ENCODE measurements at places on chromosomes 11 and 22.

DNA sequence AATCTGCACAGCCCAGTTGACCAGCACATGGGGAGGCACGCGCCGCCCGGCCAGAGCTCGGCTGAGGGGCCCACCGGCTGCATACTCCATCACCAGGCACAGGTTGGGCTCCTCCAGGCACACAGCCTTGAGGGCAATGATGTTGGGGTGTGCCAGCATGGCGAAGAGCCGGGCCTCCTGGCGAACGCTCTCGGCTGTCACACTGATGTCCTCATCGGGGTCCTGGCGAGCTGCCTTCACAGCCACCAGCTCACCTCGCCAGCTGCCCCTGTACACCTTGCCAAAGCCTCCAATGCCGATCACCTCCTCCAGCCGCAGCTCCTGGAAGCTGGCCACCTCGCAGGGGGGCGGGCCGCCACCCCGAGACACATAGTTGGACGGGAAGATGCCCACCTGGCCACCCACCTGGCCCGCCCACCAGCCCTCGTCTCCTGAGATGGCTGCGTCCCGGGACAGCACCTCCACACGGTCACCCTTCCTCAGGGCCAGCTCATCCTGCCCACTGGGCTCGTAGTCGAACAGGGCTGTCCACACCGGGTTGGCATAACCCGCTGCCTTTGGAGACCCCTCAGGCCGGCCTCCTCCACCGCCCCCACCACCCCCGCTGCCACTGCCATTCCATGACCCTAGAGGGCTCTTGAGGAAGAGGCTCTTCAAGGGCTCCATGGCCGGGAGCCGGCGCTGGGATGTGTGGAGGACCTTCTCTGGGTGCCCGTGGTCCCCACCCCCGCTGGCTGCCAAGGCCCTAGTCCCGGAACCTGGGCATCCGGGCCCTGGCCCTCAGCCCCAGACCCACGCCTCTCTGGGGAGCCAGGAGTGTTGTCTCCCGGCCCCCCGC lies 711 bp downstream of the MAP3K11 start:
- DNase-seq: no peak

GRCh38 chr11:44192462-44193100 lies 97.1 kb downstream of the EXT2 start:
- no peak for DNase-seq

DNA sequence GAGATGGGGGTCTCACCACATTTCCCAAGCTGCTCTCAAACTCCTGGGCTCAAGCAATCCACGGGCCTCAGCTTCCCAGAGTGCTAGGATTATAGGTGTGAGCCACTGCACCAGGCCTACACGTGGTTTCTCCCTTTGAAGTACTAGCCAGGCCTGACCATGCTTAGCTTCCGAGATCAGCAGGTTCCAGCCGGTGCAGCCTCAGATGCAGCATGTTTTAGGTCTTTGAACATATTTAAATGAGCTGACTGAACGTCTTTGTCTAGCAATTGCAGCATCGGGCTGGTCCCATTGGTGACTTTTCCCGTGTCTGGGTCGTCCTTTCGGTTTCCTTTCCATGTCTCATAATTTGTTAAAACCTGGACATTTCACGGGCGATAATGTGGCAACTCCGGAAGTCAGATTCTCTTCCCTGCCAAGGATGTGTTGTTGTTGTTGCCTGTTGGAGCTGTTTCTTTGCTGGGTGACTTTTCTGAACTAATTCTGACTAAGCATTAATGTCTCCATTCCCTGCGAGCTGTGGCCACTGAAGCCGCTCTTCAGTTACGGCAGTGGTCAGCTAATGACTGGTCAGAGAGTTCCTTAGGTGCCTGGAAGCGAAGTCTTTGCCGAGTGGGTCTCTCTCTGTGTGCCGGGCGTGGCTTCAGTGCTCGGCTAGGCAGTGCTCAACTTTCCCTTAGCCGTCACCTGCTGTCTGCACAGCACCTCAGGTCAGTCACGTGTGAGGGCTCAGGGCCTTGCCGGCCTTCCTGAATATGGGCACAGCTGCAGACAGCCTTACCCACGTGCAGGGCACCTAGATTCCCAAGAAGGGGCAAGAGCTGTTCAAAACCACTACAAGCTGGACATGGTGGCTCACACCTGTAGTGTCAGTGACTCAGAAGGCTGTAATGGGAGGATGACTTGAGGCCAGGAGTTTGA lies 3.8 kb upstream of the CYP2D6 start:
- DNase-seq: no peak

DNA sequence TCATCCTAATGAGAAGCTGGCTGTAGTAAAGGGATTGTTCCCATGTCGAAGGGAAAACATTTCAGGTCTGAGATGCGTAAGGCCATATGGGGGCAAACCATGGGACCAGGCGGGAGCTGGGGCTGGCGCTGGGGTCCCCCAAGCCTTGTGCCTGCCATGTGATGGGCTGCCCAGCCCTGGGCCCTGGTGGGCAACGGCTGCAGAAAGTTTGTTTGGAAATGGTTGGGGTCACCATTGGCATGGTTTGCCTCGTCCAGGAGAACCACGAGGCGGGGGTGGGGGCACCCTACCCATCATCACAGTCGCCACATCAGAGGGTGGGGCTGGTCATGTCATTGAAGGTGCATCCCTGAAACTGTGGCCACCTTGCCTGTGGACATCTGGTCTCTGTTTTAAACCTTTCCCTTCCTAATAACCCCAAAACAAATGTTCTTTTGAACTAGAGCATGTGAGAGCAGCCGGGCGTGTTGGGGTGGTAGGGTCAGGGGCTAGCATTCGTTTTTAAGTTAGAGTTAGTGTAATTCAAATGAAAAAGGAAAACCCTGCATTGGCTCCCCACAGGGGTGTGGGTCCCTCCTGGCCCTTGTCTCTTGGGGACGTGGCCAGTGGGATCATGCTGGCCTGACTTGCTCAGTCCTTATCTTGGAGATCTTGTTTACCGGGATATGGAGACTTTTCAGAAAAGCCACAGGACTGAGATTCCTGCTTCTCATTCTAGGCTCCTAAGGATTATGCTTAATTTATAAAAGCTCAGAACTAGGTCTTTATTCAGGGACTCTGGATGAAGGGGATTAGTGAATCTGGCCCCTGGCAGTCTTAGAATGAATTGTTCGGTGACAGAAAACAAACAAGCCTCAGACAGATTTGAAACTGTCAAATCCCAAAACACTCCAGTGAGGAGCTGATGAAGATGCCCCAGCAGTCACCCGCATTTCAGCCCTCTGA lies 98.5 kb downstream of the CTTN start:
- no peak for DNase-seq

DNA sequence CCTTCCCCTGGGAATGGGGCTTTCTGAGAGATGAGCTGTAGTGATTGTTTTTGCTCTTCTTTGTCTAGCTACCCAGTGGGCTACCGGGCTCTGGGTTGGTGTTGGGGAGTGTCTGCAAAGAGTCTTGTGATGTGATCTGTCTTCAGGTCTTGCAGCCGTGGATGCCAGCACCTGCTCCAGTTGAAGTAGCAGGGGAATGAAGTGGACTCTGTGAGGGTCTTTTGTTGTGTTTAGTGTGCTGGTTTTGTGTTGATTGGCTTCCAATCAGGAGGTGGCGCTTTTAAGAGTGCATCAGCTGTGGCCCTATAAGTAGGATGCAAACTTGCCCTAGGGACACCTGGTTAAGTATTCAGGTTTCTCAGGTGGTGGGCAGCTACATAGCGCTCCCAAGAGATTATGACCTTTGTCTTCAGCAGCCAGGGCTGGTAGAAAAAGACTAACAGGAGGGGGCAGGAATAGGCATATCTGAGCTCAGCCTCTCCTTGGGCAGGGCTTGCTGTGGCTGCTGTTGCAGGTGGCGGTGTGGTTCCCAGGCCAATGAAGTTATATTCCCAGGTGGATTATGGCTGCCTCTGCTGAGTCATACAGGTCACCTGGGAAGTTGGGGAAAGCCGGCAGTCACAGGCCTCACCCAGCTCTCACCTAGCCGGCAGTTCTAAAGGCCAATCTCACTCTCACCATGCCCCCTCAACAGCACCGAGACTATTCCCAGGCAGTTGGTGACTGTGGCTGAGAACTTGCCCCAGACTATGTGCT lies 315.7 kb upstream of the C11orf87 start:
- DNase-seq: no peak

GRCh38 chr11:22331771-22332170 lies 6.4 kb upstream of the SLC17A6 start:
- DNase-seq: no peak

GRCh38 chr11:15665368-15665871 lies 550.7 kb downstream of the INSC start:
- no peak for DNase-seq

DNA sequence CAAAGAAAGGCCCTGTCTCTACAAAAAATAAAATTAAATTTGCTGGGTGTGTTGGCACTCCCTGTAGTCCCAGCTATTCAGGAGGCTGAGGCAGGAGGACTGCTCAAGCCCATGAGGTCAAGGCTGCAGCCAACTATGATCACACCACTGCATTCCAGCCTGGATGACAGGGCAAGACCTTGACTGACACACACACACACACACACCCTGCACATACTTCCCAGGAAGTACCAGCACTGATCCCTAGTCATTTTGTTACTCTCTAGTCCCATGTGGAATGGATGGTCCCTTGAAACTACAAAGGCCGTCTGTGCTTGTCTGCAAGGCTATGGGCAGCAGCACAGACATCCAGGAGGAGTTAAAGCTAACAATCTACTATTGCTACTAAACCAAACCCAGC lies 59.7 kb upstream of the CYP2D6 start:
- DNase-seq: no peak

DNA sequence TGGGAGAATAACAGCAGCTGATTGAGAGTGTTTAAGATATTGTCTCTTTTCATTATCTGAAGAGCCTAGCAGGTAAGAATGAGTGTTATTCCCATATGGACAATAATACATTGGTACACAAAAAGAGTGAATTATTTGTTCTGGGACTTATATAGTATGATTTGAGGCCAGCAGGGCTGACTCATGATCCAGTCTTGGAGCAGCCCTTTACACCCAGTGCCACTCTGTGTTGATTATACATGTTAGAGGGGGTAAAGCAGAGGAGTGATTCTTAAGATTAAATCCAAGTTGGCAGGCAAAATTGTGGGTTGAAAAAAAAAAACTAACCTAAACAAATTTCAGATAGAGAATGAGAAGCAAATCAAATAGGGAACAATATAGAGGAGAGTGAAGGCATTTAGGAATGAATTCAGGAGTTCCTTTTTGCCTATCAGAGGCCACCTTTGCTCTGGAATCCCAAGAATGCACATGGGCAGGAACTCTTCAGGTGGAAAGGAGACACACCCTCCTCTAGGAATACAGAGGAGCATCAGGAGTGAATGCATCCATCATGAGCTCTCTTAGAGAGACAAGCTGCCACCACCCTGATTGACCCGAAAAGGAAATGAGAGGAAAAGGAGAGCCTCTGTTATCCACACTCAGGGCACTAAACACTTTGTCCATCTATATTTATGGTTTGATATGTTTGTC lies 19.2 kb upstream of the MRGPRX1 start:
- DNase-seq: no peak

- DNase-seq: no peak
Measured at GRCh38 chr11:70699294-70700221, 301.2 kb downstream of the CTTN start.

GRCh38 chr11:37532271-37532670 lies 934.2 kb upstream of the RAG2 start:
- no peak for DNase-seq

DNA sequence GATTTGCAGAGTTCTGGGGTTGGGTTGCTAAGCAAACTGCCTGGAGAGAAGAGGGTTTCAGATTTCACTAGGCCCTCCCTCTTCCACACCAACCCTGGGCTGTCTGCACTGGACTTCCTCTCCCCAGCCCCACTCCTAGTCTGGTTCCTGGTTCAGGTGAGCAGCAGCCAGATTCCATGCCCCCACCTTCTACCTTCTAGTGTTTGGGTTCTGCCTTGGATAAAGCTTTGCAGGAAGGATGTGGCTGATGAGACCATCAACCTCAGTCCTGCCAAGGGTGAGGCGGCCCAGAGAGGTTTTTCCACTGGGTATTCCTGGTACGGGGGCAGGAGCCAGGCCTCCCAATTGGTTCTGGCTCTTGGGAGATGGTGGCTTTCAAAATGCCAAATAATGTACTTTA lies 68.3 kb downstream of the BCR start:
- no peak for DNase-seq

DNA sequence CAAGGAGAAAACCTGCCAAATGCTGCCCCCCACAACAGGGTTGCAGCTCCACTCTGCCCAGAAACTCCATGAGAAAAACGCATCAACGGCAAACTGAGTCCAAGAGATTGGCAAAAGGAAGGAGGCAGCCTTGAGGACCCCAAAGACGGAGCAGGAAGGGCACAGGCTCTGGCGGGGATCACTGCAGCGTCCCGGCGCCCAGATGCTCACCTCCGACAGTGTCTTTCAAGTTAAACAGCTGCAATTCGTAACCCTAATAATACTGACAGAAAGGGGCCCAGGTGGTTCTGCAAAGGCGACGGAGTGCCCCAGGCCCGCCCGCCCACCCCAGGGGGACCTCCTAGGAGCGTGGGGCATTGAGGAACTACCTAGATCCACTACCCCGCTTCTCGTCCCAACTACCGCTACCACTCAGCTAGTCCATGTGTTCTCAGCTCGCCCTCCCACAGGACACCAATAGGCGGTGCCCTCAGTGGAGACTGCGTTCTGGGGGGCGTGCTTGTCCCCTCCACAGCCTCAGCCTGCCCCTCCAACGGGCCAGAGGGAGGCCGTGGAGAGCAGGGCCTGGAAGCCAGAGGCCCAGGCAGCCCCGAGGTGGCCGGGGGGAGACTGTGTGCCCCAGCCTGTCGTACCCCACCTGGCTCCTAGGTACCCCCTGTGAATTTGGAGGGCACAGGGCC lies 127.4 kb downstream of the PHF21B start:
- no peak for DNase-seq

- DNase-seq: no peak
Measured at GRCh38 chr11:46612326-46612725, 4.7 kb downstream of the HARBI1 start.

DNA sequence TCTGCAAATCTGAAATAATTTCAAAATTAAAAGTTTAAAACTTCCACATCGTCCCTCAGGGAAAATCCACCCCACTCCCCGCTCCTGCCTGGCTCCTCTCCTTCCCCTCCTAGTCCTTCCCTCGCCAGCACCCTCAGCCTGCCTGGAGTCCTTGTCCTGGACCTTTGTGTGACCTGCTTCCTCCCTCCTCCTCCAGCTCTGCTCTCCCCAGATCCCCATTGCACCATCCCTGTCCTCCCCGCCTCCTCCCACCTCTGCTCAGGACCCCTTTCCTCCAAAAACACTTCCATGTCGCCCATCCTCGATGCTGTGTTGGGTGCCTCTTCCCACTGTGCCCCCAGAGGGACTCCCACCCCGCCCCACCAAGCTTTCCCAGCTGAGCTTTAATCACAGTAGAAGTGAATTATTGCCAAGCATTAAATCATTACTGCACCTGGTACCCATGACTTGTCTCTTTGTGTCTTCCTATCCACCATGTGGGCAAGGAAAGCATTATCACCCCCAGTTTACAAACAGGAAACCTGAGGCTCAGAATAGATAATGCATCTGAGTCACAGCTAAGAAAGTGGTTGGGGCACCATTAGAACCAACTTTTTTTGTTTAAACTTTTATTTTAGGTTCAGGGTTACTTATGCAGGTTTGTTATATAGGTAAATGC lies 2.4 kb upstream of the ZP1 start:
- no peak for DNase-seq

GRCh38 chr11:27416568-27417176 lies 53.7 kb upstream of the CCDC34 start:
- DNase-seq: no peak

Measured in stimulated activated CD8-positive, alpha-beta memory T cell treated with anti-CD3 and anti-CD28 coated beads, Interleukin-4, amount 100 ng/mL, for 24 hours (primary cell).